CD4-positive, alpha-beta T cell treated with Interferon alpha-2 for 1 hour (primary cell): ENCODE measurements at places on chromosomes 4 and X.

- DNase-seq = no peak
Measured at GRCh38 chr4:10173754-10174749, 57.5 kb upstream of the WDR1 start.

- DNase-seq = peak; percentile 60
Measured at GRCh38 chr4:163544407-163545038, 50.0 kb downstream of the TMA16 start.

DNA sequence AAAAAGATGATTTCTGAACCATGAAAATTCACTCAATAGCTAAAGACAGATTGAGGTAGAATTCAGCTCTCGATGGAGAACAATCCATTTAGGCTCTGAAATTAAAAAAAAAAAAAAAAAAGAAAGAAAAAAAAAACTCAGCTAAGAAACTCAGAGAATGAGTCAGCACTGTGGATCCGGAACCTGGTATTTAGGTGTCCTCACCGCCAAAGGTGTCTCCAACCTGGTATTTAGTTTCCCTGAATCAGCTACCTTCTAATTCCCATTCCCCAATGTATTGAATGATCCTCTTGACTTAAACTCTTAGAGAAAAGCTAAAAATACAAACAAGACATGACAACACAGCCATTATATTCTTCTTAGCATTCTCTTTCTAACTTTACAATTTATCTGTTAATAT is 150.3 kb upstream of the RASGEF1B start:
- DNase-seq = no peak

DNA sequence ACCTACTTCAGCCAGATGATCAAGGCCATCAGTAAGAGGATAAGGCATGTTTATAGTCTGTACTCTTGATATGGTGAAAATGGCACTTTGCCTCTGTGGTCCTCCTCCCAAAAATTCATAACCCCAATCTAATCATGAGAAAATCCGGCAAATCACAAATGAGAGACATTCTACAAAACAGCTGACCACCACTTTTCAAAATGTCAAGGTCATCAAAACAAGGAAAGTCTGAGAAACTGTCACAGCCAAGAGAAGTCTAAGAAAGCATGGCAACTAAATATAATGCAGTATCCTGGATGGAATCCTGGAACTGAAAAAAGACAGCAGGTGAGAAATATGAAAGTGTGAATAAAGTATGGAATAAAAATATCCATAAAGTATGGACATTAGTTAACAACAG is 226.6 kb upstream of the INTU start:
- DNase-seq = no peak

DNA sequence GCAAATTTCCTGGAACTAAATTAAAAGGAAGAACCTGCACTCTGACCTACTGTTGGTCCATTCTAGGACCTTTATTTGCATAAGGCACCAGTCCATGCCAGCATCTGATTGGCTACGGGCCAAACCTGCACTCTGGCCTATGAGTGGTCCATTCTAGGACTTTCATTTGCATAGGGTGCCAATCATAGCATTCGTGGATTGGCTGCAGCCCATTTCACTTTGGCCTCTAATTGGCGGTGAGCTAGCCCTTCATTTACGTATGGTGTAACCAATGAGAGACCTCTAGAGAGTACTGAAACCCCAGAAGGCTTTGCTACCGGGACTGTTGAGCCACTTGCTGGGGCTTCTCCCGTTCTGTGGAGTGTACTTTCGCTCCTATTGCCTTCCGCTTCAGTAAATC is 6.1 kb upstream of the RNF175 start:
- DNase-seq = no peak

GRCh38 chr4:137476345-137476744 is 55.9 kb downstream of the PCDH18 start:
- DNase-seq = no peak

DNA sequence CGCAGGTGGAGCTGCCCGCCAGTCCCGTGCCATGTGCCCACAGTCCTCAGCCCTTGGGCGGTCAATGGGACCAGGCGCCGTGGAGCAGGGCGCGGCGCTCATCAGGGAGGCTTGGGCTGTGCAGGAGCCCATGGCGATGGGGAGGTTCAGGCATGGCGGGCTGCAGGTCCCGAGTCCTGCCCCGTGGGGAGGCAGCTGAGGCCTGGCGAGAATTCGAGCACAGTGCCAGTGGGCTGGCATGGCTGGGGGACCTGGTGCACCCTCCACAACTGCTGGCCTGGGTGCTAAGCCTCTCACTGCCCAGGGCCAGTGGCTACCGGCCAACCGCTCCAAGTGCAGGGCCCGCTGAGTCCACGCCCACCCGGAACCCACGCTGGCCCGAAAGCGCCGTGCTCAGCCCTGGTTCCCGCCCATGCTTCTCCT is 646.5 kb downstream of the GABRG1 start:
- no peak for DNase-seq

- DNase-seq = no peak
Measured at GRCh38 chrX:13001097-13001496, 26.2 kb downstream of the TMSB4X start.

- DNase-seq = no peak
Measured at GRCh38 chr4:152165846-152166245, 370.0 kb downstream of the FBXW7 start.

GRCh38 chr4:78092850-78093249 is 35.7 kb downstream of the FRAS1 start:
- DNase-seq = no peak

DNA sequence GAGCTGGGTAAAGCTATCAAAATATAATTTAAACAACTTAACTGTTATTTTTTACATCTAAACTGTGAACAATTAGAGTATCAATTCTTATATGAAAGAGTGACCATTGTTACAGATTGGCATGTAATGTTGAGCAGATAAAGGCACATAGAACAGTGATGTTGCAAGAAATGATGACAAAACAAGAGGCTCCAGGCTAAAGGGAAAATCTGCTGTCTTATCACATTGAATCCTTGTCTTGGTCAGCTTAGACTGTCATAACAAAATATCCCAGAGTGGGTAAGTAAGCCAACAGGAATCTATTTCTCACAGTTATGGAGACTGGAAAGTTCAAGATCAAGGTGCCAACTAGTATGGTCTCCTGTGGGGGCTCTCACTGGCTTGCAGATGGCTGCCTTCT is 154.1 kb upstream of the PPP3CA start:
- DNase-seq = no peak

- no peak for DNase-seq
Measured at GRCh38 chr4:16140879-16141249, 57.0 kb upstream of the PROM1 start.

DNA sequence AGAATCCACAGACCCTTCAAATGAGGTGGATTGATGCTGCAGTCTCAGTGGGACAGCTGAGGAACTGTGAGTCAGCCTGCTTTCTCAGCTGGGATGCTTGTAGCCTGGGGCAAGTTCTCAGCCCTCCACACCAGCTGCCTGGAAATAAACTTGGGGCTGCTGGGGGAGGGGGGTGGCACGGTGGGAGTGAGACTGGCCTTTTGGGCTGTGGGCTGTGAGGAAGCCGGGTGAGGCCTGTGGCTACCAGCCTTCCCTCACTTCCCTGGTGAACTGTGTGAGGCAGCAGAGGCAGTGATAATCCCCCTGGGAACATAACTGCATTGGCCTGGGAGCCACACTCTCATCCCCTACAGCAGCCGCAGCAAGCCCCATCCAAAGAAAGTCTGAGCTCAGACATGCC is 114.5 kb upstream of the GUCY1A1 start:
- DNase-seq = no peak

DNA sequence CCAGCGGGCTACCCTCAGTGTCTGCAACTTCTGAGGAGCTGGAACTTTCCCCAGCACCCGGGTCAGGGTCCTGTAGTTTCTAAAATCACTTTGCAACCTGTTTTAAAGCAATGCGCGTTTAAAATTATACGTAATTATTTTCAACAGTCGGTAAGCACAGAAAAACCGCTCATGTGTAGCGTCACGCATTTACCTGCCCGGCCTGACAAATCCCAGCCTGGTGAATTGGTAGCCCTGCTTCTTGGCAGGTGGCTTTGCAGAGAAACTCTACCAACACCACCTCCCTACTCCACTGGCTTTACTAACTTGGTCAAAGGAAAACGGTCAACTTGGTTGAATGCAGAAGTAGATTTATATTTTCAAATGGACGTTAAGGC is 640 bp downstream of the BANK1 start:
- DNase-seq = no peak

- no peak for DNase-seq
Measured at GRCh38 chr4:56051029-56051709, 102.4 kb downstream of the CEP135 start.

- no peak for DNase-seq
Measured at GRCh38 chrX:41491267-41492004, 44.3 kb downstream of the NYX start.

- no peak for DNase-seq
Measured at GRCh38 chrX:50723006-50723405, 91.0 kb downstream of the SHROOM4 start.

DNA sequence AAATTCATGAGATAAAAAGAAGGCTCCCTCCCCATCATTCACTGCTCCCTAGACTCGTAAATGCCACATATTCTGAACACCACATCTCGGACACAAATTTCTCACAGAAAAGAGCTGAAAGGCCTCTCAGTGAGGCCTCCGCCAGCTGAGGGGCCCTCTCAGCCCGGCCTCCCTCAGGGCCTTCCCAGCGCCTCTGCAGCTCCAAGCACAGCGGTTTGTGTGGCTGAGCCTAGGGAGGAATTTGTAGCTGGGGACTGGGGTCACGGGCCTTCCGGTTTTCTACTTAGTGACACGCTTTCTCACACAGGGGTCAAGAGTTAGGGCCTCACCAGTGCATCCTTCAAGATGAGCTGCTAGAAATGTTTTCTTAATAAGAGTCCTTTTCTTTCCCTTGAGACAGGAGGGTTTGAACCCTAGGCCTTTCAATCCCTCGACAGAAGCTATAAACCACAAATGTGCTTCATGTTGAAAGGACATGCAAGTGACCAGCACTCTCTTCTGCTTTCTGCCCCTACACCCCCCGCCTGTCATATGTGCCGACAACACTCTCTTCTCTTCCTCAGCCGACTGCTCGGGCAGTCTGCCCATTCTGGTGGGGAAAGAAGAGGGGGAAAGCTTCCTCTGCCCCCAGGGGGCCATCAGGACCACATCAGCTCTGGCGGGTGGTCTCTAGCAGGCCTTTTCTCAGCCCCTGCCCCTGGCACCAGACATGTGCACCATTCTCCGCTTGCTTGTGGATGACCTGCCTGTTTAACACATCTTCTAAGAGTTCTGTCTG is 104.9 kb downstream of the CHIC2 start:
- no peak for DNase-seq

- no peak for DNase-seq
Measured at GRCh38 chrX:19893727-19894126, 6.3 kb upstream of the SH3KBP1 start.

GRCh38 chr4:1265351-1265750 is 16.4 kb upstream of the CTBP1 start:
- no peak for DNase-seq

DNA sequence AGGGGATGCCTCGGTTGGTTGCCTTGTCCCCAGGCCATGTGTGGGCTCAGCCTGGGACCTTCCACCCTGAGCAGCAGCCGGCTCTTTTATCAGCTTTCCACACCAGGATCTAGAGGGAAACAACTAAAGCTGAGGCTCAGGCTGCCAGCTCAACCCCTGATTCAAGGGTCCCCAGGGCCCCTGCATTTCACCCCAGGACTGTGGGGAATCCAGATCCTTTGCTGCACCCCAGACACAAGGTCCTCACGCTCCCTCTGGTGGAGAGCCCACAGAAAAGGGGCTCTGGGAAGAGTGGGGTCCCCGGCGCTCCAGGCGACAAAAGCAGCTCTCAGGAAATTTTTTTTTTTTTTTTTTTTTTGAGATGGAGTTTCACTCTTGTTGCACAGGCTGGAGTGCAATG is 64.3 kb downstream of the ZFYVE28 start:
- peak; percentile 20 for DNase-seq

GRCh38 chrX:130563476-130563875 is 161.7 kb downstream of the RBMX2 start:
- DNase-seq = no peak

DNA sequence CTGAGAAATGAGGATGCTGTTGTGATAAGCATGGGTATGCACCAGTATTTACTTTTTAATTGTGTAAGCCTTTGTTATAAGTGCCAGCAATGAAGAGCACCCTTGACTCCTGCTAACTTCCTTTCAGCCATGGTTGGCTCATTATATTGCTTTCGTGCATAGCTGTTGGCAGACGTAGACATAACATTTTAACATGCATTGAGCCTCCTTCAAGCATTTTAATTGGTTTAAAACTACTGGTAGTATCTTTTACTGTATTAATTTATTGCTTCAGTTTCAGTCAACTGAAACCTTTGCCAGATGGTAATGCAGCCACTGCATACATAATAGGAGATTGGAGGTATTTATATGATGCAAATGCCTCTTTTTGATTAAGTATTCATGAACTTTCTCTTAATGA is 1285.4 kb downstream of the PCDH18 start:
- no peak for DNase-seq
